Left forelimb (tissue), 1 donor: ENCODE measurements at places on chromosomes 6 and 20.
A peak's percentile ranks its signal among the peaks of the same experiment; 100 is the strongest.

DNA sequence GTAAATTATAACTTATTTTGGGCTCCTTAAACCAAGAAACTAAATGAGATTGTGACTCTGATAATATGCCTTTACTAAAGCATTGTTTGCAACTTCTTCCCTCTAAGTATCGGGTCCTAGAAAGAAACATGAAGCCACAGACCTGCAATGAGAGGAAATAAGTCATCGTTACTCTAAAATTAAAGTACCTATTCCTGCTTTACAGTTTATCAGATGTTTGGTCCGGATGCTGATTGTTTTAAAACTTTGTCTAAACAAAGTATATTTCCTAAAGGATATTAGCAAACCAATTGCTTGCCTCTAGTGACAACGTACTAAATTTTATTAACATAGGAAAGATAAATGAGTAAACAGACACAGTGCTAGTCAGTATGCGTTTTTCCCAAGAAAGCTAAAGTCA lies 216.8 kb downstream of the GJA1 start:
- no peak for DNase-seq

DNA sequence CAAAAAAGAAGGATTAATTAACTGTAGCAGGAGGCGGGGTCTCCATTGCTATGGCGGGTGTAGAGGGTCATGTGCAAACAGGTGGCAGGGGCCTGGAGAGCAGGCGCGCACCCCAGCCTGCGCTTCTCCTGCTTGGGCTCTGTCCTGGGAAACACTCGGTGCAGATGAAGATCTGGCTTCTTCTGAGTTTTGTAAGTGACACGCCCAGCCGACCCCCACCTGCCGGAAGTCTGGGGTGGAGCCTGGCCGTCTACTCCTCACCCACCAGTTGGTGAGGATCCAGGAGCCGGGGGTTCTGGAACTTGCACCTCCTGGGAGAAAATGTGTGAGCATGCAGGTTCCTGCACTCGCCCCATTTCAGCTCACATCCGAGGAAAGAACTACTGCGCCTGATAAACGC lies 19.3 kb downstream of the PMEPA1 start:
- DNase-seq = no peak

DNA sequence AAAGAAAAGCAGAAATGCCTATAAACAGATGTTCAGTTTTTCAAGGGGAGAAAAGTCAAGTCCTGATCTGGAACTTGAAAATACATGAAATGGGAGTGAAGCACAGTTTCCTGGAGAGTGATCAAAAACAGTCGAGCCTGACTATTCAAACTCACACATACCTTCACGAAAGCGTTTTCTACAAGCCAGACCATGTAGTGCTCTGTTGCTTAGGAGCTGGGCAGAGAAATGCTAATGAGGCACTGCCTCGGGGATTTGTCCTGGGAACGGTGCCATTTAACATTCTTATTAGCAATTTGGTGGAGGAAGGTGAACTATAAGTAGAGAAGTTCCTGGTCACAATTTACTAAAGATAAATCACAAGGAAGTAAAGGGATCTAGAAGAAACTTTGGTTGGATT lies 5.9 kb downstream of the NHSL1 start:
- DNase-seq = no peak

DNA sequence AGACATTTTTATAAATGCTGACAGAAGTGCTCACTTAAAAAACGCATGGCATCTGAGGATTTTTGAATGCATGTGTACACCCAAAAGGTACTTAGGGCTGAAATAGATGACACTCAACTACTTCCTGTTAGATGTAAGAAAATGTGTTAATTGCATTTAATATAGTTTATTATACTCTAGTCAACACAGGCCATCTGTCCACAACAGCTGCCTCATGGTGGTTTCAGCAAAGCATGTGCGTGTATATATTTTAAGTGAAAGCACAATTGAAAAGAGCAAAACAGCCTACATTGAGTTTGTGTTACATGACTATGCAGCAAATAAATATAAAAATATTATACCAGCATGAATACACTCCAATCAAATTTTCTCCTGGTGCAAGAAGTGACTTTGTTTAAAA lies 1233.0 kb upstream of the EYS start:
- no peak for DNase-seq

DNA sequence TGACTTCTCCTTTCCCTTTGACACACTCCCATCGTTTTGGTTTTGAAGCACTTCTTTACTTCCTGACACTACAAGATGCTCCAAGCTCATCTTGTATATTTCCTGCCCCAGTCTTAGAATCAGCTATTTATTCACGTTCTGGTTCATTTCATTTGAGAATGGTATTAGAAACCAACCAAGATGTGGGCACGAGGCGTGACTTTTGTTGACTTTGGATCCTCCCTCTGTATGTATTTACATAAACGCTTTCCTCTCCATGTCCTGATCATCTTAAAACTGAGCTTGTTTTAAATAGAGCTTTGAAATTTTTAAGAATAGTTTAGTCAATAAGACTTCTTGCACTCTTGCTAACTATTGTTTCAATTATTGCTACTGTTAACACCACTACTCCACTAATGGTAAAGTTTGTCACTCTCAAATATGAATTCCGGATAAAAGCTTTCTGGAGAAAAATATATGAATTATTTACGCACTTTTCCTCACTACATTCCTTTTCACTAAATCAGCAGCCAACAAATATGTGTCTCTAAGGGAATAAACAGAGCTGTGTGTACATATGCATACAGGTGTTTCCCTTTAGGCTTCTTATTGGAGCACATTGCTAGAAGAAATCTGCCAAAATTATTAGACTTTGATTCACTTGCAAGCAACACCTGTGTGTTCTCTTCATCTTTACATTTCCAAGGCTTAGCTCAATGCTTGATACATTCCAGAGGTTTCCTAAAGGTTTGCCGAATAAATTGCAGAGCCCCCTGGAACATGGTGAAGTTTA lies 77.3 kb upstream of the TMEM244 start:
- DNase-seq = no peak

DNA sequence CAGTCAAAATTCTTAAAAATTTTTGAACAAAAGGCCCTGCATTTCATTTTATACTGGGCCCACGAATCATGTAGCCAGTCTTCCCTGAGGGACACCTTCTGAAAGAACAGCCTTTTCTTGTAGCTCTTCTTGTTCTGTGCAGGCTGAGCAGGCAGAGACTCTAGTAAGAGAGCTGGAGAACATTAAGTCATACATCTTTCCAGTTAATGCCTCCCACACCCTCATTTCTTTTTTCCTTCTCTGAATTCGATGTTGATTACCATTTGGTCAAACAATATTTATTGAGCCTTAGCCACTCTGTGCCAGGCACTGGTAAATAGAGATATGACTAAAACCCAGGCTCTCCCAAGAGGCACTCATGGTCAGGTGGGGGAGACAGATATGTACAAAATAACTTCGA lies 33.6 kb downstream of the METTL24 start:
- no peak for DNase-seq

DNA sequence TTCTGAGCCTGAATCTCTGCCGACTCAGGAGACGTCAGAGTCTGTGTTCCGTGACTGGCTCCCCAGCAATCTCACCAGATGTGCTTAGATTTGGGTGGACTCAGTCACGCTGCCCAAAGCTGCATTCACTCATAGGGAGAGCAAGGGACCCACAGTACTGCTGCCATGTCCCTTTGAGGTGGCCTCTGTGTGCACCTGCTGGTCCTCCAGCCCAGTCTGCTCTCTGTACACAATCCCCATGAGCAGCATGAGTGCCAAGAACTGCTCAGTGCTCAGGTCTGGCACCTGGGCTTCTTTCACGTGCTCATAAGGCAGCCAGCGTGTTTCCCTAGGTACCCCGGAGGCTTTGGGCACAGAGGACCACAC lies 44.2 kb upstream of the TIAM2 start:
- no peak for DNase-seq

- DNase-seq = peak; percentile 56
These were observed 31.2 kb downstream of the PLCG1 start for GRCh38 chr20:41168281-41169161.

GRCh38 chr20:48635791-48636267 lies 192.0 kb downstream of the PREX1 start:
- no peak for DNase-seq

- no peak for DNase-seq
These were observed 271.2 kb downstream of the PRL start for GRCh38 chr6:22025468-22026163.

DNA sequence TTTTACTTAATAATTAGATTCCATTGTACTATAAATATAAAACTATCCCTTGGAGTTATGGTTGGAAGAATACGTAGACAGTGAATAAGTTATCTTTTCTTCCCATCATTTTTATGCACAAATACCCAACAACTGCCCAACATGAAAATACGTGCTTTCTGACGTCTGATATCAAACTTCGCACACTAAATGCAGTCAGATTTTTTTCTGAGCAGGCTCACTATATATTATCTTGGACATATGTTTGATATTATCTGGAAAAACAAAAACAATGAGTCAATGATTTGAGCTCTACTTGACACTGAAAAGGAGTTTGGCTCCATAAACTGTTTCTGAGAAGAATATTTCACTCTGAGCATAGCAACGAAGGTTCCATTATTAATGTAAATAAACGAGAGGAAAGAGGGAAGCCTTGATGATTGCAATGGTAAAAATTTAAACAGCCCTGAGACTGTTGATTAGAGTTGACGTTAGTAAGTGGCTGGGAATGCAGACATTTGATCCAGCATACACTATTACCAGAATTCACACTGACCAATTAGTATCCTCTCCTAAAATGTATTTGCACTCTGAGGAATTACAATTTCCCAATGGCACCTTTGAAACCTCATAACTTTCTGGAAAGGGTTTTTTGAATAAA lies 1090.0 kb downstream of the EPHA7 start:
- no peak for DNase-seq

- DNase-seq = no peak
These were observed 33.6 kb downstream of the APCDD1L start for GRCh38 chr20:58481481-58482021.

- DNase-seq = no peak
These were observed 66.7 kb downstream of the RPP21 start for GRCh38 chr6:30411515-30412207.

DNA sequence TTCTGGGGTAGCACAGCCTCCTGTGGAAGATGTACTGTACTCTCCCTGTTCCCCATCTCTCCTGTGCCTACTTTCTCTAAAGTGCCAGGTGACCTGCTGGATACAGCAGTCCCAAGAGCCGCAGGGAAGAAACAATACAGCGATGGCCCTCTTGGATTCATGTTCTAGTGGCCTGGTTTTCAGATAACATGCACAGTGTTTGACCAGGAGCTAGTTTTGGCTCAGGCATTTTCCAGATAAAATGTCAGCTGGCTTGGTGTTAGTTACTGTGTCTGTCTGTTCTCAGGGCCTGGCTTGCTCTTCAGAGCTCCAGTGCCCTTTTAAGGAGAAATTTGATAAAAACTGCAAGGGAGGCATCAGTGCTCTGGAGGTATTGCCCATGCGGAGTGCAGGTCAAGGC lies 41.3 kb downstream of the GABRR2 start:
- DNase-seq = no peak

DNA sequence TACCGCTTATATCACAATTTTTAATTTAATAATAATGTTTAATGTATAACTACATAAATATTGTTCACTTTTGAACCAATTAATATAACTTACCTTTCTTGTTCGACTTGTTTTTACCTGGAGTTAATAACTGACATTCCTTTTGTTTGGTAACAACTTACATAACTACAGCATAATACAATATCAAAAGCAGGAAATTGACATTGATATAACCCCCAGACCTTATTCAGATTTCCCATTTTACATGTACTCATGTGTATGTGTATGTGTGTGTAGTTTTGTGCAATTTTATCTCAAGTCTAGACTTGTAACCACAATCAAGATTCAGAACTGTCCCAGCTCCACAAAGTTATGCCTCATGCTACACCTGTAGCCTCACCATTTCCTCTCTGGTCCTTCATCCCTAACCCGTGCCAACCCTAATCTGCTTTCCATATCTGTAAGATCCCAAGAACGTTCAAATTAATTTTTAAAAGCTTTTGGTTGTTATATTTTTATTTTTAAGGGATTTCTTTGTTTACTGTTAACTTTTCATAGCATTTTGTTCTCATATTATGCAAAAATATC lies 190.6 kb downstream of the MANEA start:
- no peak for DNase-seq

DNA sequence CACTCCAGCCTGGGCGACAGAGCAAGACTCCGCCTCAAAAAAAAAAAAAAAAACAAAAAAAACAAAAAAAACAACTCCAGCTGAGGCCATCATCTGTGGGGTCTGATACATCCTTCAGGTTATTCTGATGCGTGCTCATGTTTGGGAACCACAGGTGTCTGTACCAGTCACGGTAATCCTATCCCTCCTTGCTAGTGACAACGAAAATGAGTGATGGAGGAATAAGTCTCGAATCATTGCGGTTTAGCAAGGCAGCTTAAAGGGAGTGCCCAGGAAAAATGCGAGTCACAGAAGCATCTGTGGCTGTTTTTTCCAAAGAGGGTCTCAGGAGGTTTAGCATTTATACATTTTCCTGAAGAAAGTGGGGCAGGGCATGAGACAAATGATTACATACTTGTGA lies 48.8 kb downstream of the MCUR1 start:
- no peak for DNase-seq

DNA sequence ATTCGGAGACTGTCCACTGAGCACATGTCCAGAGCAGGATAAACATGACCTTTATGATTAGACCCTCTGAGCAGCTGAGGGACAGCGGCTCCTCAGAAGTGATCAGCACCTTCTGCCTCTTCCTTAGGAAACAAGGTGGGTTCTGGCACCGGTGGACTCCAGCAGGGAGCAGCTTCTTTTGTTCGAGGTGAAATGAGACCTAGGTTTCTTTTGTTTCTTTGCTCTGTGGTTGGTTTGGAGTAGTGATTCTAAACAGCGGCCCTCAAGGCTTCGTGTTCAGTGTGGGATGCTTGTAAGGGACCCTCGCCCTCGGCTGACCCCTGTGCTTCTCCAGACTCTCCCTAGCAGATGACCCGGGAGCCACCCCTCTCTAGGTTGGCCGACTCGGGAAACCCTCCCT lies 14.6 kb upstream of the FRMD1 start:
- DNase-seq = no peak

GRCh38 chr6:34305982-34306708 lies 57.3 kb upstream of the SMIM29 start:
- no peak for DNase-seq

- DNase-seq = no peak
These were observed 245.0 kb upstream of the RIN2 start for GRCh38 chr20:19512886-19513677.

DNA sequence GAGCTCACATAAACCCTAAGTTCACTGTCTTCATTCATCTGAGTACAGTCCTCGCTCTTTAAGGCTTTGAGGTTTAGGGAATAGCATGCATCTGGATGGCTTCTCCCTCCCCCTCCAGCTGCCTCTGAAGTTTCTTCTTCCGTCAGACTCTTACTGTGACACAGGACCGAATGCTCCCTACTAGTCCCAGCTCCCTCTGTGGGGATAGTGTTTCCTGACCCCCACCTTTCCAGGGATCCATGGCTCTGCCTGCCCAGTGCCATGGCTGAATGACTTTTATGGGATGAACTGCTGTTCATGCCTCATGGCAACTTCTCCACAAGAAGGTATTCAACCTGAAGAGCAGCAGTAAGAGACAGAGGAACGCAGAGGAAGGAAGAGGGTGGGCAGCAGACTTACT lies 79.8 kb upstream of the EMILIN3 start:
- no peak for DNase-seq
